ENCODE measurements at places on chromosomes 13 and 19. TPM values are rescaled to one million over a fixed set of nuclear protein-coding genes. Genes with fewer than 3 reads are reported as not detected.

DNA sequence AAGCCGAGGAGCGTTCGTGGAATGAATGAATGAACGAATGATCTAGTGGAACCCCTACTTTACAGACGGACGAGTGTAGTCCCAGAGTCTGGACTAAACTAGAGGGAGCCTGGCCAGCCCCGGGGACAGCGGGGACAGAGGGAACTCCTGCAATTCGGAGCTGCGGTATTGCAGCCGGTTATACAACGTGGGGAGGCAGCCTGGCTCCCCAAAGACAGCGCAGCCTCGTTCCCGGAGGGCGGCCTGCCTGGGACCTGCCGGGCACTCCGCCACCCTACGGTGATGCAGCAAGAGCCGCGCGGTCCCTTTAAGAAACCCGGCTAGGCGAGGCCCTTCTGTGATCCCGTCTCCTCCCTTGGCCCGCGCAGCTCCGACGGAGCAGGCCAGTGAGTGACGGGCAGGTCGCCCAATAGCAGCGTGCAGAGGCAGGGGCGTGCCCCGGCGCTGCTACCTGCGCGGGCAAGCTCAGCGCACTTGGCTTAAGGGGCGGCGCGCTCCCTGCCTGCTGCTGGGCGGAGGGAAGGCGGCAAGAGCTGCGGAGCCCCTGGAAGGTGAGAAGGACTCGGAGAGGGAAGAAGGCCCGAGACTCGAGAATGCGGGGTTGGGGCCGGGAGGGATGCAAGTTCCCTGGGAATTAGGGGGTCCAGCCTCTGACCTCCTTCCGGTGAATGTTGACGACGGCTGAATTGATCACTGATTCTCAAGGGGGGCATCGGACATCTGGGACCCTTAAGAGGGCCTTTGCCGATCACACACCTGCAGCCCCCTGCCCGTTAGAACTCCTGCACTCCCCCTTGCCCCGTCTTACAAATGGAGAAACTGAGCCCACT is at the start of gene ABCA7:
Gene ABCA7, plus strand, starts transcription at position 462 of the 830 bp plus-strand sequence. CDS start 1,255 bp downstream, outside the sequence.
- peak; percentile 97 for DNase-seq

GRCh38 chr13:20442375-20442774 is 83.3 kb downstream of the CRYL1 start:
- no peak for DNase-seq

- DNase-seq, result no peak
These were observed 167.8 kb downstream of the DLEU7 start for GRCh38 chr13:50675651-50676050.

- DNase-seq, result peak; percentile 70
These were observed 15.5 kb downstream of the GGACT start for GRCh38 chr13:100573121-100573520.

Gene SUGT1
- 43.5 TPM for total RNA-seq

Gene PSG7
- total RNA-seq, result not detected

Gene SEMA6B
- total RNA-seq, result 4.8 TPM

Gene SSBP4
- 79.9 TPM for total RNA-seq

Gene TMEM238
- total RNA-seq, result 33.9 TPM

Measured in left lung (tissue), 14 donors.